ENCODE measurements at places on chromosomes 16 and 17.

GRCh38 chr16:67406111-67406971 is 9.9 kb downstream of the ZDHHC1 start:
- DNase-seq, result peak; percentile 75

- no peak for DNase-seq
These were observed 992 bp downstream of the GDPD1 start for GRCh38 chr17:59221159-59221847.

DNA sequence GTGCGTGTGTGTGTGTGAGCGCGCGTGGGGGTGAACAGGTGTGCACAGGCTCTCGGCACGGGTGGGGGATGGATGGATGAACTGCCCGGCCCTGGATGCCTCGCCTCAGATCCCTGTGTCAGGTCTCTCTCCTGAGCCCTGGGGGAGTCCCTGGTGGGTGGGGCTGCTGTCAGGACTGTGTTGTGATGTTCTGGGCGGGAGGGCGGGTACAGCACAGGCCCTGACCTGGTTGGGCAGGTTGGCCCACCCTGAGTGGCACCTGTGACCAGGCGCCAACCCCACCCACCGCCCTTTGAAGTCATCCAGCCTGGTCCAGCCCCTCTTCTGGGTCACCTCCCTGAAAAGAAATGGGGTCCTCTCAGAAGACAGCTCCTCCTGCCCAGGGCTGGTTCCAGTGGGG is 41.6 kb upstream of the TAC4 start:
- DNase-seq, result no peak

GRCh38 chr16:14505846-14506245 is 124.2 kb downstream of the PARN start:
- DNase-seq, result peak; percentile 79

All from brain microvascular endothelial cell (primary cell).